ENCODE measurements at places on chromosomes 7 and 10. TPM values are rescaled to one million over a fixed set of nuclear protein-coding genes. Genes with fewer than 3 reads are reported as not detected.

KIAA1549 gene
- 3.0 TPM for total RNA-seq

DNA sequence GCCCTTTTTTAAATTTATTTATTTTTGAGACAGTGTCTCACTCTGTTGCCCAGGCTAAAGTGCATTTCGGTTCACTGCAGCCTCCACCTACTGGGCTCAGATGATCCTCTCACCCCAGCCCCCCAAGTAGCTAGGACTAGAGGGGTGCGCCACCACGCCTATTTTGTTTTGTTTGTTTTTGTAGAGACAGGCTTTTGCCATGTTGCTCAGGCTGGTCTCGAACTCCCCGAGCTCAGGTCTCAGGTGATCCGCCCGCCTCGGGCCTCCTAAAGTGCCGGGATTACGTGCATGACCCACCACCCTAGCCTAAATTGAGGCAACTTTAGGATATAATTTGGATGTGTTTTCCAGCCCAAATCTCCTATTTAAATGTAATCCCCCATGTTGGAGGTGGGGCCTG, 805 bp downstream of the ZNF736 start:
- peak; percentile 26 for DNase-seq

DNA sequence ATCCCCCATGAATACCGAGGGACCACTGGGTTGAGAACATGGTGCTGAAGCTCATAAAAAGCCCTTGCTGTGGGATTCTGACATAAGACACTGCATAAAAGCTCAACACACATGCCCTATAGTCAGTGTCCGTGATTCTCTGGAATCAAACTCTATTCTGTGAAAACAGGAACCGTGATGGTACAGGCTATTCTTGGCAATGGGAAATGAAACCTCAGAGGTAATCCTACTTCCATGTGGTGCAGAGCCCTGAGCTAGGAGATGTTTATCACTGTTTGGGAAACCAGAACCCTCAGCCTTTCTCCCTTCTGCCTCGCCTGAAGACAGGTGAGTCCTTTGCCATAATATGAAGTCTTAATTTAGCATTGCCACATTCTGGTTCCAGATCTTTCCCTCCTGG, 80.8 kb upstream of the PRSS1 start:
- DNase-seq = peak; percentile 55

GRCh38 chr10:119821182-119821581, 51.5 kb downstream of the MCMBP start:
- DNase-seq = no peak

DNA sequence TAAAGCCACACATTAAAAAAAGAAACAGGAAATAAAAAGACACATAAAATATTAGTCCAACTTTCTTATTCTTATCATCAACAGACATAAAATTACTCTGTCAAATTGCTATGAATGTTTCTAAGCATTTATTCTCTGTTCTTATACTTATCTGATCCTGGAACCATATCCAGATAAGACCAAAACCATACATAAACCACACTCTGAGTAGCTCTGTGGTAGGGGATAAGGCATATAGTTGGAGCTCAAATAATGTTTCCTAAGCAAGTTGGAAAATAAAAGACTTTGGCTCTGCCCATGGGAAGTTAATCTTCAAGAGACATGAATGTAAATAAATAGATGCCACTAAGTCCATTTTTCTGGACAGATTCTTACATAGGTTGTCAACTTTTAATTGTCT, 103.1 kb upstream of the PLXDC2 start:
- no peak for DNase-seq

CFAP43 gene
- not detected for total RNA-seq

- DNase-seq = no peak
Observed at GRCh38 chr10:60878224-60878623, 65.8 kb downstream of the RHOBTB1 start.

- no peak for DNase-seq
Observed at GRCh38 chr7:114783508-114783907, 138.4 kb upstream of the MDFIC start.

DNA sequence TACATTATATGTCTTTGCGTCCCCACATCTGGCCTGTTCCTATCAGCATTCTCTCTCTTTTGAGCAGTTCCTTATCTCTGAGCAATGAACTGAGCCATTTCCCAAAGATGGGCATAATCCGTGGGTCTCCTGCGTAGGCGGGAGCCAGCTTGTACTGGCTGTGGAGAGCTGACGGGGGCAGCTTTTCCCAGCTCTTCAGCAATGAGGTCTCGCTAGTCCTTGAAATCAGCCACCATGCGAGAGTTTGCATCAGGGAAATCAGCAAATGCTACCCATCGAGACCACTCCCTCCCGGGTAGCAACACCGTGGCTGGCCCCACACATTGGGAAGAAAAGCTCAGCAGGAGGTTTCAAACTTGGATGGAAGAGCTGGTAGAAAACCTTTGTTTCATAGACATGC, 51.9 kb upstream of the FAM180A start:
- DNase-seq = no peak

DNA sequence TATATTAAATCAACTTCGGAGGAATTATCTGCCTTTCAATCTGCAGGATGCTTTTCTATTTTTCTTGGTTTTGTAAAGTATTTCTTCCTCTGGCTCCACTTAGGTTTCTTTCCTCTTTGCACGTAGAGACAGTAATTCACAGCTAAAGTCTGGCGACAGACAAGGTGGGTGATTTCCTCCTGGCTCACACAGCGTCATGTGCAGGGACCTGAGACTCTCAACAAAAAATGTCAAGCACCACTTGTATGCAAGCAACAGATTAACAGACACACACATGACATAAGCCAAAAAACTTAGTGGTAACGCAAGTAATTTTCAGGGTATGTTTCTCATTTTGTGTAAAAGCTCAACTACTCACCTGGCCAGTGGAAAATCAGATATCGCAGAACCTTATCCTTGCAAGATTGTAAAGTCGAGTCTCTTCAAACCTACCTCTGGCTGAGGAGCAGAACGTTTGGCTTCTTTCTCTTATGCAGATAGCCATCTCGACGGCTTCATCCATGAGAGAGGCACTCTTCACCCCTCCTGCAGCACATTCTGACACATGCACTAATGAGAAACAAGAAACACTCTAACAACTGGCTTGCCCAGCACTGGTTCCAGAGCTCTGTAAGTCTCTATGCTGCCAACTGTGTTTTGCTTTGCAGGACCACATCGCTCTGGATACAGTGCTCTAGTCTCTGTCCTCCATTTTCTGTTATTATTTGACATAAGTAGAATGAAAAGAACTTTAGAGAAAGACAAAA, 188.0 kb downstream of the CDCA7L start:
- no peak for DNase-seq

DNA sequence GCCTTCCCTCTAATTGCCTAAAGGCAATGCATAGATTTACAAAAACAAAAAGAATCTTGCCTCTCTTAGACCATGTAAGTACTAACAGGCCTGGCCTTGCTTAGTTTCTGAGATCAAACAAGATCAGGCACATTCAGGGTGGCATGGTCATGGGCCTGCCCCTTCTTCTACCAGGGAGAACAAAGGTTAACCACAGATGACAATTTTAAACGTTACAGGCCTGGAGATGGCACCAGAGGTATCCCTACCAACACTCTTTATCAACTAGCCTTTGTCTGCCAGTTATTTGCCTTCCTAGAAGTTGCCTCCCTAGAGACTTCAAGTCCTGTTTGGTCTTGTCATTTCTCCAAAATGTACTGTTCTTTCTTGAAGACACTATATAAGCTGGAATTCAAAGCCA, 252.6 kb downstream of the DOCK4 start:
- DNase-seq = no peak

GRCh38 chr10:21030091-21030490, 133.0 kb upstream of the NEBL start:
- no peak for DNase-seq

- DNase-seq = no peak
Observed at GRCh38 chr7:42104231-42104630, 132.8 kb downstream of the GLI3 start.

MLXIPL gene
- total RNA-seq = not detected

DNA sequence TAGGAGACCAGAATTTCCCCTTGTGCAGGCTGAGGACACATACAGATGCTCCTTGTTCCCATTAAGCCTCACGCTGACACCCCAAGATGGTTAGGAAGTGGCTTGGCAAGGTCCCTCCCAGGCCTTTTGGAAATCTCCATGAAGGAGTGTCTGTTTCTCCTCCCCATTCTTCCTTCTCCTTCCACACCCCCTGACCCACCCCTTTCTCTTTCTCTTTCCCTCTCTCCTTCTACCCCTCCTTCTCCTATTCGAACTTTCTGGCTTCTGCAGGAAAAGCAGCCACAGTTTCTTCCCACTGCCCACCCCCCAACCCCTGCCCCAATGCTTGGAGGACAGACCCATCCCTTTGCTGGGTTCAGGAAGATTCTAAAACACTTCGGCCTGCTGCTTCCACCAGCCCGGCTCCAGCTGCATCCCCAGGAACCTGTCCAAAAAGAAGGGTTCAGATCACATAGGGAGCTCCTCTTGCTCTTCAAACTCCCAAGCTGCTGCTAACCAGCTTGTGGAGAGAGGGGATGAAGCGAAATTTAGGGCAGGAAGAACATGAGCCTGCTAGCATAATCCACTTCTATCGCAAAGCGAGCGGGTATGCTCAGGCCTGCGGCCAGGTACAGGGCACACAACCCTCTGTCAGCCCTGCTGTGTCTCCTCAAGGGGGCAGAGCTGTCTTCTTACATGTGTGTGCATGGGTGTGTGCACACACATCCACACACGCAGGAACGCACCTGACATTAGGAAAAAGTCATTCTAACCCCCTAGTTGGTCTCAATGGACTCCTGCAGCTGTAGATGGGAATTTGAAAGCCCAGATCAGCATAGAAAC, 80.4 kb downstream of the PPP1R3C start:
- DNase-seq = no peak

GRCh38 chr7:69920797-69921196, 322.5 kb downstream of the AUTS2 start:
- no peak for DNase-seq

GRCh38 chr10:99346247-99346646, 17.1 kb downstream of the CNNM1 start:
- no peak for DNase-seq

AGBL3 gene
- total RNA-seq = 7.1 TPM

DNA sequence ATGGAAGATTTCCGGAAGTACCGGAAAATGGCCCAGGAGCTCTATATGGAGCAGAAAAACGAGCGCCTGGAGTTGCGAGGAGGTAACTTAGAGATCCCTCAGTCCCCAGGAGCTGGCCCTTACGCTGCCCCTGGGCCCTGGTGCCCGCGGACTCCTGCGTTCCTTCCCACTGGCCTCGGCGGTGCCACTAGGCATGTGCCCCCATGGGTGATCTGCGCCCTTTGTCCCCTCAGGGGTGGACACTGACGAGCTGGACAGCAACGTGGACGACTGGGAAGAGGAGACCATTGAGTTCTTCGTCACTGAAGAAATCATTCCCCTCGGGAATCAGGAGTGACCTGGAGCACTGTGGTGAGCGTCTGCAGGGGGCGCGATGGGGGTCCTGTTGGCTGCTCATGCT, 24.2 kb upstream of the CHST12 start:
- no peak for DNase-seq

STEAP4 gene
- total RNA-seq = not detected

DNA sequence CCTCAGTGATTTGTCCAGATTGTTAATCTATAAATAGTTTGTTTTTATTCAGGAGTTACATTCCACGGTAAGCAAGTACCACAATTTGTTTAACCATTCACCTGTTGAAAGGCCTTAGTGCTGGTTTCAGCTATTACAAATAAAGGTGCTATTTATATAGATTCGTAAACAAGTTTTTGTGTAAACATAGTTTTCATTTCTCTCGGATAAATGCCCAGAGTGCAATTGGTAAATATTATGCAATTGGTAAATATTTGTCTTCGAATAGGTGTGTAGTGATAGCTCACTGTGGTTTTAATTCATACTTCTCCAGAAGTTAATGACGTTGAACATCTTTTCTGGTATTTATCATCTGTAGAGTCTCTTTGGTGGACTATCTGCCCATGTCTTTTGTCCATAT, 76.4 kb upstream of the RSU1 start:
- DNase-seq = no peak

RGR gene
- total RNA-seq = not detected

DNA sequence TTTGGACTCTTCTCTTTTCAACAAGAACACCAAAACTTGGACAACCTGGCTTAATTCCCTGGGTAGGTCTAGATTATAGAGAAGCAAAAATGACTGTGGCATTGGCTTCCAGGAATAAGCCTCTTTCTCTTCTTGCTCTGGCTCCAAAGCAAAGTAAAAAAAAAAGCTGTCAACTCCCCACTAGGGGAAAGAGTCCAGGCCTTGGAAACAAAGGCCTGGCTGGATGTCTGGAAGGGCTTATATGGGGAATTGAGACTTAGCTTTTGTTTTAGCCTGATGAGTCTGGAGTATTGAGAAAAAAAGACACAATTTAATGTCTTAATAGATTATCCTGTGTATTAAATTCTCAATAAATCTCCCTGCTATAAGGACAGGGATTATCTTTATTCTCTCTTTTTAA, 300.6 kb downstream of the SORCS3 start:
- DNase-seq = no peak

GRCh38 chr7:35380739-35381224, 126.9 kb upstream of the TBX20 start:
- no peak for DNase-seq

DNA sequence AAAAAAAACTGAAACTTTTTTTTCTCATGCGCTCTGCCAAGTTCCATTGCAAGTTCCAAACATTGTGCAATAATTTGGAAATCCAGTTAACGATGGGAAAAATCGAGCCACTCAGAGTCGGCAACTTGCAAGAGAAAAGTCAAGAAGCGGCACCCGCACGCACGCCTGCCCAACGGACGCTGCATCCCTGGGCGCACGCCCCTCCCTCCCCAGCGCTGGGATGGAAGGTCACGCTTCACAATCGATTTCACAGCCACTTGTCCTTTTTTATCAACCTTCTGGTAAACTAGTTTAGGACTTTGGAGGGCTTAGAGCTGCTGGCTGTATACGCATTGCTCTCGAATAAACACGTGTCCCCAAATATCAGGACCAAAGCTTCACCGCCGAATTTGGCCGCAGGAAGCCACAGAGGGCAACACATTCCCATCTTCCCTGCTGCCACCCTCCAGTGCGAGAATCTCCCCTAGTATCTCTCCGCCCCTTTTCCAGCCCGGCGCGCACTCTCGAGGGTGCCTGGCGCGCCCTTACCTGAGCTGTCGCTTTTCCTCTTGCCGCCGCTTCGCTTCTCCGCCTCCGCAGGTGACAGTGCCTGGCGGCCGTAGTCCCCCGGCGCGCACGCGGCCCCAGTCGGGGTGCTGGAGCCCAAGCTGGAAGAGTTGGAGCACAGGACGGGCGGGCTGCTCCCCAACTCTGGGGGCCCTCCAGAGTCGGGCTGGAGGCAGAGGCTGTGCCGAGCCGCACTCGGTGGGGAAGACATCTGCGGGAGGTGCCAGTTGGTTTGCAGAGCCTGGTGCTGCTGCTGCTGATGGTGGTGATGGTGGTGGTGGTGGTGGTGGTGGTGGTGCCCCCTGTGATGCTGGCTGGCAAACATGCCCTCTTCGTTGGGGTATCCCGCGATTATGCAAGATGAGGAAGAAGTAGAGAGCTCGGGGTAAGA, 857 bp downstream of the MEOX2 start:
- DNase-seq = no peak

Measured in OCI-LY7 (cell line).